ENCODE measurements at places on chromosomes 7 and 10. TPM values are rescaled to one million over a fixed set of nuclear protein-coding genes. Genes with fewer than 3 reads are reported as not detected.

PRKG1 gene
- total RNA-seq, result 0.17 TPM

PNLIPRP1 gene
- not detected for total RNA-seq

TLX1 gene
- not detected for total RNA-seq

LEP gene
- not detected for total RNA-seq

FEZF1 gene
- total RNA-seq, result not detected

DNA sequence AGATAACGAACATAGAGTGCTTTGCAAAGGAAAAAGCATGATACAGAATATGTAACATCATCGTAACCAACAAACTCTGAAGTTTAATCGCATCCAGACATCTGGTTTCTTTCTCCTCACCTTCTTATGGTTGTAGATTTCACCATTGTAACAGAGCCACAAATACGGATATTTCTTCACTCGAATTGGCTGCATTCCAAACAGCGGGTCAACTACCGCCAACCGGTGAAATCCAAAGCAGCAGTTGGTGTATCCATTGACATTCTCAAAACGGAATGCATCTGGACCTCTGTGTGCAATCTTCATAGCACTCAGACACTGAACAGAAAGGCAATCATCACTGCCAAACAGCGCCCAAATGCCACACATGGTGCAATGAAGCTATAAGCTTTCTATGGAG is 3.4 kb downstream of the ASNS start:
- no peak for DNase-seq

GRCh38 chr7:126378642-126379041 is 874.1 kb downstream of the GRM8 start:
- no peak for DNase-seq

DNA sequence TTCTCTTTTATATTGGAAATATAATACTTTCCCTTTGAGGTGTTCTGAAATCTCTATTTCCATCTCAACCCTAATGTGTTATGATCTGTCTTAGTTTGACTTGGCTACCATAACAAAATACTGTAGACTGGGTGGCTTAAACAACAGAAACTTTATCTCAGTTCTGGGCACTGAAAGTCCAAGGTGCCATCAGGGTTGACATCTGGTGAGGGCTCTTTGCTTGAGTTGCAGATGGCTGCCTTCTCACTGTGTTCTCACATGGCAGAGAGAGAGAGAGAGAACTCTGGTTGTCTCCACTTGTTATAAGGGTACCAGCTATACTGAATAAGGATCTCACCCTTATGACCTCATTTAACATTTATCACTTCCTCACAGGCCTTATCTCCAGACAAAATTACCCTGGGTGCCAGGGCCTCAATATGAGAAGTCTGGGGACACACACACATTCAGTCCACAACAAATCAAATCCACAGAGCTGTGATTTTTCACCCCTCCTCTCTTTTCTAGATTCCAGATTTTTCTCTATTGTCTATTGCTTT is 104.5 kb downstream of the SRI start:
- DNase-seq, result no peak

DNA sequence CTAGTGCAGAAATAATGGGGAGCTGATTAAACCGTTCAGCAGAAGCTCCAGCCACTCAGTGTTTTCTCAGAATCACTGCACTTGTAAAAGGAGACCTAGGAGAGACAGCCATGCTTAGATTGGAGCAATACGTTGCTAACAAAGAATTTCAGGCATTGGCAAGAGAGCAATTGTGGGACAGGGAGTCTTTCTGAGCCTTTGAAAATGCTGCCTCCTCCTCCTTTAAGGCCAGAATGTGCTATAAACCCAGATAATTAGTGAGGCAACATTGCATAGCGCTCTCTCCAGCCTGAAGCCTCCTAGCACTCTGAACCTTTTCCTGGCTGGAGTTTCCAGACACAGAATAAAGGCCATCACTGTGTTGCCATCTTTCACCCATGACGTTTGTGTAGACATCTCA is 18.5 kb upstream of the PTPRN2 start:
- DNase-seq, result no peak

DNA sequence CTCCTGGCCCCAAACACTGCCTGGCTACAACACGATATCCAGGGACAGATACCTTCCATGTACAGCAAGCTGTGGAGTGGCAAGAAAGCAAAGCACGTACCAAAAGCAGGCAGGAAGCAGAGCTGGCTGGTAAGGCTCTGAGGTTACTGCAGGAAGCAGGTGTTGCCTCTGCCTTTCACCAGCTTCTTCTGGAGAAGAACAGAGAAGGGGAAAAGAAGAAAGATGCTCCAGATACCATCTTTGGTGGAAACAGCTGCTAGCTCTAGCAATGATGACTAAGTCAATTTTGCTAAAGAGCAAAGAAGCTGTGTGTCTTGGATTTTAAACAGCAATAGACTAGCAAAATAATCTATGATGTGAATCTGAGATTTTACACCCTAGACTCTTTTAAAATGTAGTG is 34.9 kb upstream of the PRSS1 start:
- DNase-seq, result no peak

GRCh38 chr7:64879086-64879730 is 23.9 kb upstream of the ZNF273 start:
- no peak for DNase-seq

DNA sequence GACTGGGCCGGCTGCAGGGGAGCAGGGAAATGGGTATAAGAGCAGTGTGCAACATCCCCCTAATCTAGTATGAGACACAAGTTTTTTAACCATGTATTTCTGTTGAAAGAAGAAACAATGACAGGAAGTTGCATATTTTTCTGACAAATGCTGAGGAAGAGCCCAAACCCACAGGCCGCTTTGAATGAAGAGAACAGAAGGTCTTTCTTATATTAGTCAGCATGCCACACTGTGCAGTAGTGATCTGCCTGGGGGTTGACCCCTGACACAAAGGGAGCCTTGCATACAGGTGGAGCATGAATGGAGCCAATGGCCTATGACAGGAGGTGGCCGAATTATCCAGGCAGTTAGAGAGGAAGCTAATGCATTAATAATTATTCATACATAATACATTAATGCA is 518.3 kb downstream of the PLXDC2 start:
- no peak for DNase-seq

GRCh38 chr10:79202188-79203013 is 133.6 kb downstream of the ZMIZ1 start:
- no peak for DNase-seq

DNA sequence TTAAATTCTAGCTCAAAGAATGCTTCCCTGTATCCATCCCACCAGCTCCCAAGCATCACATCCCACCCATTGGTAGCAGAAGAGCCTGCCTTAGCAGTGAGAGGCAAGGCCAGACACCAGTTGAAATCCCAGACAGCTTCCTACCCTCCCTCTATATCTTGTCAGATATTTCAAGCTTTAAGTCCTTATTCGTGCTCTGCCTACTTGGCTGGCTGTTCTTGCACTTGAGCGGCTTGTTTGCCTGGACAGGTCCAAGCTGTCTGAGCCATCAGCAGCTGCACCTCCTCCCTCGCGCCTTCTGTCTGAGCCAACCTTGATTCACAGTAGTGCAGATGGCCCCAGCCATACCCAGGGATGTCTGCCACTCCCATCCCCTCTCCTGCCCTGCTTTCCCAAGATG is 16.4 kb downstream of the LRRC4 start:
- DNase-seq, result no peak

DNA sequence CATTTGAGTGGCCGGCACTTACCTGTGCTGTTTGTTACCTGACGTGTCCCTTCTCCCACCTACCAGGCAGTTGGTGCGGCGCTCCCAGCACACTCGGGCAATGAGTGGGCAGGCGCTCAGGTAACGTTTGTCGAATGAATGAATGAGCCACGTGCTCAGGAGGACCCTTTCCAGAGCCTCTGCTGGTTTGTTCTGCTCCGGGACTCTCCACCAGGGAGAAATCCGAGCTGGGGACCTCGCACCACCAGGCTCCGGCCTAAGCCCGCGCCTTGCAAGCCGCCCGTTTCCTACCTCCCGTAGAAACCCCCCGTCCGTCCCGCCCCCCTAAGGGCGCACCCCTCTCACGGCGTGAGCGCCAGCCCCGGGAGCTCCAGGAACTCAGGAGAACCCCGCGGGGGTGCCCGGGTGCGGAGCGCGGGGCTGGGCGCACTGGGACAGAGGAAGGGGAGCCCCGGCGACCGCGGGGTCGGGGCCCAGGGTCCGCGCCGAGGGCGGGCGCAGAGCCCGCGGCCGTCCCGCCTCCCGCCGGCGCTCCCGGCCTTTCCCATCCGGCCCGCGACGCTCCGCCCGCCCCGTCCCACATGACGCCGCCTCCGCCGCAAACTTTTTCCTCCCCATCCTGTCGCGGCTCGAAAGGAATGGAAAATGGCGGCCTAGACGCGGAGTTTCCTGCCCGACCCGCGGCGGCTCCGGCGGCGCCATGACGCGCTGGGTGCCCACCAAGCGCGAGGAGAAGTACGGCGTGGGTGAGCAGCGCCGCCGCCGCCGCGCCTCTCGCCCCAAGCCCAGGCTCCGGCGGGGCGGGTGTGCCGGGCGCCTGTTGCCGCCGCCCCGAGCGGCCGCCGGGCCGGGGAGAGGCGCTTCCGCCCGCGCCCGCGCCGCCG is at the start of gene DOCK1:
Gene DOCK1, plus strand, starts transcription at position 611 of the 884 bp plus-strand sequence. Its CDS starts 90 bp downstream, at position 701.
- no peak for DNase-seq

DNA sequence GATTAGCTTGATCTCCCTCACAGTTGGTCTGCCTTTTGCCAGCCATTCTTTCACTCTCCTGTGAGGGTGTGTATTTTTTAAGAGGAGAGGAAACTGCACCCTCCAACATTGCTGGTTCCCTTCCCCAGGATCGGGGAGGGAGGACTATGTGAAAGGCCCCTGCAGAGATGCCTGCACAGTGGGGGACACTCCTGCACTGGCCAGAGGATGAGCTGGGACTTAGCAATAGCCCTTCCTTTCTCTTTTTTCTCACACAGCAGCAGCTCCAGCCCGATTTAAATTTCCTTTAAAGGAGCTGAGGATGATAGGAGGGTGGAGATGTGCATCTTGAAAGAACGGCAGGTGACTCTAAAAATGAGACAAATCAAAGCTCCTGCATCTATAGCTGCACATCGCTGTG is 18.7 kb downstream of the SORCS3 start:
- no peak for DNase-seq

DNA sequence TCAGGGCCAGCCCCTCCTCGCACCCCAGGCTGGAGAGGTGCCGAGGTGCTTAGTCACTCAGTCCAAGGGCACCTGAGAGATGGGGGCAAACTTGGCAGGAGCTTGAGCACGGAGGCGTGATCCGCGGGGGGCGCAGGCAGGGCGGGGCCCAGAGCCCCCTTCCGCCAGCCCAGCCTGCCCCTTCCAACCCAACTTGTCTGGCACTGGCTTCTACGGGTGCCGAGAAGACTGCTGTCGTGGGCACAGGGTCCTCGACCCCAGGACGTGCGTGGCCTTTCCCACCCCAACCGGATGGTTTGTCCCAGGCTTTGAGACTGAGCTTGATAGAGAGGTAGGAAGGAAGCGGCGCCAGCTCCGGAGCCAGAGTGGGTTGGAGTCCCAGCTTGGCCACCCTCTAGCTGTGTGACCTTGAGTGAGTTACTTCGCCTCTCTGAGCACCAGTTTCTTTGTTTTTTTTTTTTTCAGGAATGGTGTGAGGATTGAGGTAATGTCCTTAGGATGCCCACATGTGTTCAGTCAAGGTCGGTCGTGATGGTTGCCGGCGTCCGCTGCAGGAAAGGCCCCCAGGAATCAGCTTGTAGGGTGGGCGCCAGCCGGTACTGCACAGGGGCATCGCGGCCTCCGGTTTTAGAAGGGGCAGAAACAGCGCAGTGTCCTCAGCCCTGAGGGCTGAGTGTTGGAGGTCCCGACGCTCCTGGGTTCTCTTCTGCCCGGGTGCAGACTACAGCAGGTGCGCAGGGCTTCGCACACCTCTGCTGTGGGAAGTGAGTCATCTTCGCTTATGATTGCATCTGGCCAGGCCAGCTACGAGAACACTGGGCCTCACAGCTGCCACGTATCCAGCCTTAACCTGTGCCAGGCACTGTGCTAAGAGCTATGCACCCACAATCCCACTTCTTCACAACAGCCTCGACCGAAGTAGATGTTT is 28.6 kb upstream of the VAX1 start:
- DNase-seq, result no peak

- DNase-seq, result no peak
Observed at GRCh38 chr7:50393547-50394252, 56.5 kb downstream of the FIGNL1 start.

Measured in epithelial cell of proximal tubule (primary cell).